WTC11 (cell line): ENCODE measurements at places on chromosomes 6 and 20.

- DNase-seq: no peak
These were observed 310.8 kb downstream of the BMP7 start for GRCh38 chr20:56955680-56956079.

GRCh38 chr6:129730477-129731165 lies 20.6 kb upstream of the ARHGAP18 start:
- DNase-seq: no peak

DNA sequence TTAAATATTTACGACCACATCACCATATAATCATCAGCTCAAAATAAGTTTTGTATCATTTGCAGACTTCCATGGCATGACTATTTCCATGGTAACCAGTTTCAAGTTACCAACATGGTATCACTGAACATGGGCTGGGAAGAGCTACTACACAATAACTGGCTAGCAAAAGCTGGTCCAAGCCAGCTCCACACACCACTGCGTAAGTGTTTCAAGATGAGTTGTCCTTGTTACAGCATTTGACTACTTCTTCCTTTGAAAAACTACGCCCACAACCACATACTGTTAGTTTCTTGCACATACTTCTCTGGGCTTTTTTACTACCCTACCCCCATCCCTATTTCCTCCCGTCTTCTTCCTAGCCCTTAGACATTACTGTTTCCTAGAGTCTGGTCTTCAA lies 8.5 kb downstream of the CD164 start:
- no peak for DNase-seq

DNA sequence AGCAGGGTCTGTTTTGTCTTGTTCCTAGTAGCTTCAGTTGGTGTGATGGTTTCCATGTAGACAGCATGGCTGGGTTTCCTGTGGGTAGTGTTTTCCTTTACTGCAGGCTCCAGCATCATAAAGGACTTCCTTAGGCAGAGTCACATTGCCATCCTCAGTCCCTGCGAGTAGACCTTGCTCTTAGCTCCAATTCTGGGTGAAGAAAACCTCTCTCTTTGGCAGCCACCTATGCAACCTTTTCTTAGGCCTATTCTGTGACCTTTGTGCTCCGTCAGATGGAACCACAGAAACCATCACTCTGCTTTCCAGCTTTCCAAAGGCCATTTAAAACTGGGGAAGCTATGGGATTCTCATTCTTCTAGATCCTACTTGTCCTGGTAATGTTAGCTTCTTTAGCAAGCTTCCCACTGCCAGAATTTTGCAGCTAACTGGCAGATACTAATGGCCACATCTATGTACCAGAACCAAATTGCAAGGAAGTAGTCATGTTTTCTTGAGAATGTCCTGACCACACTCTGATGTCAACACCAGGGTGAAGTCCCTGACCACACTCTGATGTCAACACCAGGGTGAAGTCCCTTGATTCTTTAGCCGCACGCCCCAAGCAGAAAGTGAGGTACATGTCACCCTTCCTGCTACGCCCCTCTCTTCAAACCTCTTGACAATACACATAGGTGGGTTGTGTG lies 646.6 kb upstream of the HS3ST5 start:
- no peak for DNase-seq

DNA sequence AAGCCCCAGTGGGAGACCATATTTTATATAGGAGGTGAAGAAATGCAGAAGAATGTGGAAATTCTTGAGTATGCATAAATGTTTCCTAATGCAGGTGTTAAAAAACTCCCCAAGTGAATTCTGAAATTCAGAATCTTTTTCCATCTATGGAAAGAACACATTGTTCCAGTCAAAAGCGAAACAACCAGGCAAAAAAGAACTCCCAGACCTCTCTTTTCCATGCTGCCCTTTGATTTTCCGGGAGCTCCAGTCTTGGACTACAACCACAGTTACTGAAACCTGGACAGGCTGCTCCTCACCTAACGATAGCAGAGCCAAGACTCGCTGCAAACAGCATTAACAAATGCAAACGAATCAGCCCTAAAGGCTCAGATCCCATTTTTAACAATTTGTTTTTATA lies 108.7 kb upstream of the CNKSR3 start:
- DNase-seq: no peak

DNA sequence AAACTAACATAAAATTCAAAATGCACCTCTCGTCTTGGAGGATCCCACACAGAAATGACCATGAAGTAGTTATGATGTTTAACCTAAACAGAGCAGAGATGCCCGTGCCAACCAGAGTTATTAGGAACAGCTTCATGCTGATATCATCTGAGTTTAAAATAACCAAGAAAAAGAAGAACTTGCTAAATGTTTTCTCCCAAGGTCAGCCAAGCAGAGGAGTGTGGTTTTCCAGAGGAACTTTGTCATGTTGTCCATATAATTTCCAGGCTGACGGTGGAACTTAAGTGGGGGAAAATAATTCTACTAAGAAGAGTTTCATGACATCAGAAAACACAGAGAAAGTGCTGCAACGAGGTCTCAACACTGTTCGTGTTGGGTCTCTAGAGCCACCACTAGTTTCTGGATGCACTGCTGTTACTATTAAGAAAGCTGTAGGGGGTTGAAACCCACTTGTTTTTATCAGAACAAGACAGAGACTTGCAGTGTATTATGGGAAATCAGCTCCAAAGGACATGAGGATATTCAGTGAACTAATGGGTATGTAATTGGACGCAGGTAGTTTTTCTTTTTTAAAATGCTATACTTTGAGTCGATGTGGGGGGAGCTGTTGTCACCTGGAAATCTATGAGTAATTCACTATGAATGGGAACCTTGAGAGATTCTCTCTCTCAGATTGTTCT lies 5.2 kb downstream of the AGPAT4 start:
- no peak for DNase-seq

GRCh38 chr6:42403421-42403820 lies 48.3 kb downstream of the TRERF1 start:
- DNase-seq: no peak

DNA sequence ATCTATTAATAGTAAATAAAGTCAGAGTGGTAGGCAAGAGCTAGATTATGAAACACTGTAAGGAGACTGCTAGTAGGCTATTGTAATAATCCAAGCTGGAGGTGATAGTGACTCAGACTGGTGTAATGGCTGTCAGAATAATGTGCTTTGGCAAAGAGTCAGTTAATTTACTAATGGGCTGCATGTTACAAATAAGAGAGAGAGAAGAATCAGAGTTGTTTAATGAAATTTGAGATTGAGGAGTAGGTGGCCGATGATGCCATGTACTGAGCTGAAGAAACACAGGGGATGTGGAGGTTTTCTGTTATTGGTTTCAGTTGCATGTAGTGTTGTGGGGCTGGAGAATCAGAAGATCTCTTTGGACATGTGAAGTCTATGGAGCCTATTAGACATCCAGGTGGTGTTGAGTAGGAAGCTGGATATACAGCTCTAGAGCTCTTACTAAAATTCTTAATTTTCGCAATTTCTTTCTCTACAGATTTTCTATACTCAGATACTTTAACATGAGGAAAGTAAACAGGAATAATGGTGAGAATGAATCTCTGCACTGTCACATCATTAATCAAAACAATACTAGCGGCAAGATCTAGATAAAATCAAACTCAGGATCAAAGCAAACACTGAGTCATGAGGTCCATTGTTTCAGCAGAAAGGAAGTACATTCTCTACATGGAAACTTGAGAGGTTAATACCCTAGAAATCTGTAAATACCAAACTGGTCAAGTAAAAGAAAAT lies 167.7 kb downstream of the SIM1 start:
- no peak for DNase-seq

- DNase-seq: no peak
These were observed 105.3 kb downstream of the FOXF2 start for GRCh38 chr6:1494671-1495070.

DNA sequence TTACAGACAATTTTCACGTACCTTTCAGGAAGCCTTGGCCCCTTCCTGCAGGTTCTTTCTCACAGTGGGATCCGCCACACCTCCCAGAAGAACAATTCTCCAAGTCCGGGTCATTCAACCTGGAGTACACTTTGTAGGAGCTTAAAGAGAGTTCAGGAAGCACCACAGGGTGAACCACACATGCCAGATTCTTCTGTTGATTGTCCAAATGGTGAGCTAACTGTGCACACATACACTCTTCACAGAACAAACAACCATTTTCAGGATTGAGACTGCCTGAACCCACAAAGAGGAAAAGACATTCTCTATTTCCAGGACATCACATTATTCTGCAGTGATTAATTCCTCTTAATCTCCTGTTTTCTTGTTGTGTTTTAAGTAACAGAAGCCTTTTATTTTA lies 51.0 kb downstream of the SCGN start:
- no peak for DNase-seq

- no peak for DNase-seq
These were observed 460.2 kb upstream of the BTBD3 start for GRCh38 chr20:11457488-11457887.

- DNase-seq: no peak
These were observed 806 bp downstream of the KCNQ2 start for GRCh38 chr20:63471717-63471980.

DNA sequence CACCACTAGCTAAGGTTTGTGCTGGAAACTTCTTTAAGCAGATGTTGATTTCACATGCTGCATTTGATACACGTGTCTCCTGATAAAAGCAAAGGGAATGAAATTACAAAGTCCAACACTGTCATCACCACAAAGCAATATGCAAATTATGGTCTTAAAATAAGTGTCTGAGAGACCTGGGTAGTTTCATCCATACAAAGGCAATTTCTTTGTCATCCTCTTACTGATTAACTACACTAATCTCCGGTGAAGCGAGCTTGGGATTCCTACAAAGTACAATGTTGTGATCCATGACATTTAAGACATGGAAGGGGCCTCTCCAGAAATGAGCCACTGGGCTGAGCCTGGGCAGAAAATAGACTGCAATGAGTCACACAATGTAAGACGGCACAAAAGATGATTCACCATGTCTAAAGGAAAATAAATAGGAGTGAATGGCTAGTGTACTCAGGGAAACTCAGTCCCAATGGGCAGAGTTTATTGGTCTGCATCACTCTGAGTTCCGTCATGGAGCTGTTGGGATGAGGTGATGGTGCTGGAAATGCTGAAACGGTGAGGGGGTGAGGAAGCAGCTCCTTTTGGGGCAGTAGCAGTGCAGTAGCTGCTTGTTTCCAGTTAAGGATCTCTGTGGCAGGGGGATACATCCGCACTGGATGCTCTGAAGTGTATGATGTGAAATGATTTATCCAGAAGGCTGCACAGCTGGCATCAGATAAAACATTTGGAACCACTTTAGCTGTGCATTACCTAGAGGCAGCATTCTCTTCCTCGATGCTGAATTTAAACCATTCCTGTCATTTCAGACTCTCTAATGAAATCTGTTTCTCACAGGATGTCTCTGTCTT lies 103.3 kb downstream of the IBTK start:
- DNase-seq: no peak

GRCh38 chr6:43286980-43287716 lies 10.9 kb upstream of the SLC22A7 start:
- DNase-seq: no peak

DNA sequence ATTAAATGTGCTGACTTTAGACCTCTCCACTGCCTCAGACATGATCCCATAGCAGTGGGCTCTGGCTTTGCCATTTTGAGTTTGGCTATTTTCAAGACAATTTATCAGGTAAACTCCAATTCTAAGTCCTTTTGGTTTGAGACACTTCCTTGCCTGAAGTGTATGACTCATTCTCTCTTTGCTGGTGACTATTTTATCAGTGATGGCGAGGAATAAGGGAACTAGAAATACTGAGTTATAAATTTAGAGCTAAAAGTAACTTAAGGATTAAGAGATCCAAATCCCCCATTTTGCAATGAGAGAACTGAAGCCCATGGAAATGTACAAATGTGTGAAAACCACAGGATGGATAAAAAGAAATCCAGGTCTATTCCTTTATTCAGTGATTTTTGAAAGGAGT lies 30.9 kb upstream of the CD83 start:
- no peak for DNase-seq

DNA sequence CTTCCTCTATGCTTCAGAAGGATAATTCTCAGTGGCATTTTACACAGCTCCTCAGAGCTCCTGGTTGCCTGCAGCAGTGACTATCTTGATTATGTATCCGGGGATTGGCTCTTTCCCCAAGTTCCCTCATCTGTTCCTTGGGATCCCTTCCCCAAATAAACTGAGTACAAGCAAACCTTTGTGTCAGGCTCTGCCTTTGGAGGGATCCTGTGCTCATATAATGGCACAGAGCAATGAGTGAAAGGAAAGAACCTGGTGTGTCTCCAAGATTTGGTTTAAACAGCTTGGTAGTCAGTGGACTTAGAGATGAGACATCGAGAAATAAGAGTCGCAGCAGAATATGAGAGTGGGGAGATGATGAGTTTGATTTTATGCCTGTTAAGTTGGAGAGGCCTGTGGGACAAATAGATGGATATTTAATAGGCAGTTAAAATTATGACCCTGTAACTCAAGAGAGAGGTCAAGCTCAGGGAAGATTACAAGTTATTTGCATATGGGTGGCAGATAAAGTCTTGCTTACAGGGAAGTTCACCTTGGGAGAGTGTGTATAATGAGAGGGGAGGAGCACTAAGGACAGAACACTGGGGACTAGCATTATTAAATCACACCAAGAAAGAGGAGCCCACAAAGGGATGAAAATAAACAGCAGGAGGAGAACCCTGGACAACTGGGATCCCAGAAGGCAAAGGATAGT lies 44.1 kb upstream of the GCLC start:
- no peak for DNase-seq

DNA sequence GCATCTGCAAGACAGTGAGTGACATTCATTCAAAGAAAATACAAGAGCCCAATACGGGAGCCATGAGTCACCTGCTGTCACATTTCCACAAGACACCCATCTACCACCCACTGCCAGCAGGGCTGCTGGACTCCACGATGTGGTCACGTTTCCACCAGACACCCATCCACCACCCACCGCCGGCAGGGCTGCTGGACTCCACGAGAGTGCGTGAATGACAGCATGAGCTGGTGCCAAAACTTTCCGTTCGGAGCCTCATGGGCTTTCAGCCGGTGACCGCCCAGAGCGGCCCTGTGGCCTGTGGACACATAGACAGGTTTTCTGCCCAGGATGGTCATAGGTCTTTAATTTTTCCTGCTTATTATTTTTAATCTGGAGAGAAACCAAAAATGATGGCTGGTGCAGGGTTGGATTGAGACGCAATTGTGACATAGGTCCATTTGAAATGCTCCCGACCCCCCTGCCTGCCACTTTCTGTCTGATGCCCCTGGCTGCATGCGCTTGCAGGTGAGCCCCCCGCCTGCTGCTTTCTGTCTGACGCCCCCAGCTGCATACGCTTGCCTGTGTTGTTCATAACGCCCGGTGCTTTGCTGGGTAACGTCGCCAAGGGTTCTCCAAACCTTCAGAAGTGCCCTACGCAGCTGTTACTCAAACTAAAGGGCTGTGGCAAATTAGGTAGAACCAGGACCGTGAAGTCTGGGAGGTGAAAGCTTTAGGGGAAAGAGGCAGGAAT lies 59.1 kb upstream of the SMOC2 start:
- no peak for DNase-seq
